ENCODE measurements at places on chromosomes 11 and 22.

DNA sequence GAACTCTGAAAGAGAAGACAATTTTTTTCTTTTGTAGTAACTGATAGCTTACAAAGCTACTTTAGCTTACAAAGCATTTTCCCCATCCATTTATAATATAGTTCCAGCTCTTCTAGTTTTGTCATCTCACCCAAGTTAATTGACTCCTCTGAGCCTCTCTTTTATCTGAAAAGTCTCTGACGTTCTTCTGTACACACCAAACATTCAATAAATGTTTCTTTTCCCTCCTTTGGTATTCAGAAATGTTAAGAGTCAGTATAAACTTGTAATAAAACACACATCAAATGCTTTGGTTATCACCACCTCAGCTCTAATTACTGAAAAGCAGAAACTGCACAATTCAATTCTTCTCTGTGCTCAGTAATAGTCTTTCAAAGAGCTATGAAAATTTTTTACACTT lies 5.9 kb downstream of the CCDC90B start:
- DNase-seq = peak; percentile 44

DNA sequence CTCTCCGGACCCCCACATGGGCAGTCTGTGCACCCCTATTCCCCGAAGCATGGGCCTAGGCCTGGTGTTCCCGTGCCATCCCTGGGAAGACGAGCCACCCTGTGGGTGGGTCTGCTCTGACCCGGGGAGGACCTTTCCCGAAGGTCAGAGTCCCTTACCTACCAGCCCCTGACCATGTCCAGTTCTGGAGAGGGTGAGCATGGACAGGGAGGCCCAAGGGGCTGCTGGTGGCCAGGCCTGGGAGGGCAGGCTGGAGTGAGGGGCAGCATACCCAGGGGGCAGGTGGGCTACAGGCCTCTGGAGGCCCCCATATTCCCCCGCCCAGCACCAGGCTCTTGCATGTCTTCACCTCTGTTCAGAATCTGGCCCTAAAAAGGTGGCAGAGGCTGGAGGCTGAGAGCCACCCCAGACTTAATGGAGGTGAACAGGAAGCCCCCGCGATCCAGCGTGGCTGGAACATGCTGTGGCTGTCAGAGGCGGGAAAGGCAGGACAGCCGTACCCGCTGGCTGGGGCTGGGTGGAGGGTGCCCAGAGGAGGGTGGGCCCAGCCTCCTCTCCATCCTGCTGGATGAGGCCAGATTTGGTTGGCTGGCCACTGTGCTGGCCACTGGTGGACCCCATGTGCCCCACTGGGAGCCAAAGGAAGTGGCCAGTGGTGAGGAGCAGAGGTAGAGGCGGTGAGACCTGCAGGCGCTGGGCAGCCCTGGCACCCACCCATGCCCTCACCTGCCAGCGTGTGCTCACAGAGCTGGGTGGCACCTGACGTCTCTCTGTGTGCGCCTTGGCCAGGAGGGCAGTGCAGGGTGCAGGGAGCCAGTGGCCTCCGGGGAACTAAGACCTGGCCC lies 11.2 kb upstream of the SYT8 start:
- DNase-seq = no peak

GRCh38 chr11:115287266-115287665 lies 216.9 kb downstream of the CADM1 start:
- DNase-seq = no peak

DNA sequence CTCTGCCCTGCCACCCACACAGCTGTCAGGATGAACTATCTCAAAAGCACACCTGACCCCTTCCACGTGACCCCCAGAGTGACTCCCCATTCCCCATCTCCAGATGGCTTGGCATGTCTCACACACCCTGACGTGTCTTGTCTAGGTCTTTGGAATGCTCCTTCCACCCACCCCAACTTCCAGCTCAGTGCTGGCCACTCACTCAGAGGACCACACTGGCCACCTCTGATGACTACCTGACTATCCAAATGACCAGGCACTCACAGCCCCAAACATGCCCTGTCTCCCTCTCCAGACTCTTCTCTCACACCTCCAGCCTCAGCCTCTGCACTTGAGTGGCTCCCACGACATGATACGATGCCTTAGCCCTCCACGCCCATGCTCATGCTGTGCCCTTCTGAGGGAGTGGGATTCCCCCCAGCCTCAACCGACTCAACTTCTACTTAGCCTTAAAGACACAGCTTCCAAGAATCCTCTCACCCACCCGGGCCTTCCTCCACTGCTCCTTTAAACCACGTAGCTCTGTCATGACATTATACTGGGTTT lies 259.4 kb downstream of the BUD13 start:
- no peak for DNase-seq

DNA sequence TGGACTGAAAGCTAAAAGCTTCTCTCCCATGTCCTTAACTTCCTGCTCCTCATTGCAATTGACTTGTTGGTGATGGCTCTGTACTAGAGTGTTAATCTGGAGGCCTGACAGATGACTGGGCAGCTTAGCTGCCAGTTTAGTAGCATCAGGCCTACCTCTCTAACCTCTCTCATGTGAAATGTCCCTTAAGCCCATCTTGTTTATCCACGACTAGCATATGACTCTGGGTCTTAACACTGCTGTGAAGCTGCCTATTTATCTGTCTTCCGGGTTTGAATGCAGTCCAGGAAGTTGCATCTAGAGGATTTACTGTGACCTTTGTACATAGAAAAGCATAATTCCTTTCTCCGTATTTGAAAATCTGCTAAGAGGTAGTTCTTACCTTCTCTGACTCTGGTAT lies 85.3 kb upstream of the HORMAD2 start:
- DNase-seq = peak; percentile 61

DNA sequence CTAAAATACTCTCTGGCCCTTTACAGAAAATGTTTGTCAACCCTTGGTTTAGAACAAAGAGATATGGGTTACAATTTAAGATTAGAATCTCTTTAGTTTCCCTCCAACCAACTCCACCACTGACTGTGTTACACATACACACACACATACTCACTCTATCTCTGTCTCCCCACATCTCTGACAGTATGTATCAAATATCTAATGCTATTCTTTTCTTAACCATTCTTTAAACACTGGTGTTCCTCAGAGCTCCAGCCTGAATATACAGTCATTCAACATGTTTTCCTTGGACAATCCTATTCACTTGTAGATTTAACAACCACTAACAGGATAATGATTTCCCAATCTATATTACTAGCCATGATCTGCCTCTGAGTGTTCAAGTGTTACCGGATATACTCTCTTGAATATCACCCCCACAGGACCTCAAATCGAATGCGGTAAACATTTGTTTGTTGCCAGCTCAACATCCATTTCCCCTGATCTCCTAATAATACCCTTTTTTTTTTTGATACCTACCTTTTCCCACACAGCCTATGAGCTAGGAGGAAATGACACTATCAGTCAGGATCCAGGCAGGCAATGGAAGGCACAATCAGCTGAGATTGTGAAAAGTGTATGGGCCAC lies 6.1 kb downstream of the MPZL3 start:
- DNase-seq = no peak

DNA sequence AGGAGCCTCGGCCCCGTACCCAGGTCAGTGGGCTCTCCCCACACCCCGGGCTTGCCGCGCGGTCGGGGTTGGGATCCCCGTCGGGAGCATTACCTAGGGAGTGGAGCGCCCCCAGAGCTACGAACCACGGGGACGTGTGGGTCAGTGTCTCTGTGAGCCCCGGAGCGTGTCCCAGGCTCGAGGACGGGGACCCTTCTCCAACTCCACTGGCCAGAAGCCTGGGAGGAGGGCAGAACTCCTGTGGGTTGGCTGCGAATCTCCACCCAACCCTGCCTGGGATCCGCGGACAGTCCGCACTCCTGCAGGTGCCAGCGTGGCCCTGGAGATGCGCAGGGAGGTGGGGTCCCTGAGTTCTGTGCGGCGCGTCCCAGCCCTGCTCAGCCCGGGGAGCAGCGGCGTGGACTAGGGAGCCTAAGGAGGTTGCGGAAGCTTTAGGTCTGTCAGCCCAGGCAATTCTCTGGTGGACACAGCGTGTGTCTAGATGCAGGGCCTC lies 346 bp downstream of the PPFIBP2 start:
- DNase-seq = no peak

GRCh38 chr11:133809569-133810491 lies 35.5 kb downstream of the SPATA19 start:
- no peak for DNase-seq

- no peak for DNase-seq
Measured at GRCh38 chr22:40334899-40335298, 11.4 kb upstream of the ADSL start.

- no peak for DNase-seq
Measured at GRCh38 chr22:44186737-44187136, 6.0 kb downstream of the PARVG start.

GRCh38 chr11:25094085-25094802 lies 597.4 kb downstream of the LUZP2 start:
- DNase-seq = no peak

Data from fibroblast of skin of back (primary cell).